Regular cardiac myocyte (primary cell): ENCODE measurements at places on chromosomes 3 and 15. TPM values are rescaled to one million over a fixed set of nuclear protein-coding genes. Genes with fewer than 3 reads are reported as not detected.

XXYLT1 gene
- 25.5 and 29.0 TPM in 2 replicates for total RNA-seq

NTRK3 gene
- 0.19 and 3.1 TPM in 2 replicates for total RNA-seq

PPP4R2 gene
- 81.3 and 123 TPM in 2 replicates for total RNA-seq

RTP3 gene
- not detected in 2 replicates for total RNA-seq

STRIT1 gene
- not detected in 2 replicates for total RNA-seq

CAMKV gene
- under 0.01 TPM in 1 of 2 replicates, not detected in the other for total RNA-seq

GOLGA8S gene
- total RNA-seq: 0.19 TPM in 1 of 2 replicates, not detected in the other
